GM12878 (cell line): ENCODE measurements at places on chromosomes 7 and 10.

DNA sequence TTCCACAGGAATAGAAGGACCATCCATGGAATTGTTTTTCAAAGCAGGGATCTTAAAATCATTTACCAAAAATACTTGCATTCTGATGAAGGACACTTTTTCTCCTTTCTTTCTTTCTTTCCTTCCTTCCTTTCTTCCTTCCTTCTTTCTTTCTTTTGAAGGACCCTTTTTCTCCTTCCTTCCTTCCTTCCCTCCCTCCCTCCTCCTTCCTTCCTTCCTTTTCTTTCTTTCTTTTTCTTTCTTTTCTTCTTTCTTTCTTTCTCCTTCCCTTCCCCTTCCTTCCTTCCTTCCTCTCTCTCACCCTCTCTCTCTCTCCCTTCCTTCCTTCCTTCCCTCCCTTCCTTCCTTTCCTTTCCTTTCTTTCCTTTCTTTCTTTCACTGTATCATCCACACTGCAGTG, 74.8 kb downstream of the PRKCQ start:
- no peak overlapping the region for H3K27ac ChIP-seq
- DNase-seq: no peak

GRCh38 chr10:20142311-20142710, 326.1 kb downstream of the PLXDC2 start:
- no peak overlapping the region for H3K4me3 ChIP-seq
- H3K27me3 ChIP-seq: no peaks in the 10 kb centered on the region
- H3K36me3 ChIP-seq: no peaks in the 10 kb centered on the region
- DNase-seq: no peak
- no peak overlapping the region for H3K27ac ChIP-seq
- no peaks in the 10 kb centered on the region for H3K4me1 ChIP-seq

- H3K4me3 ChIP-seq: no peak overlapping the region
- peaks cover 24% of the 10 kb centered on the region for H3K4me1 ChIP-seq
- no peak overlapping the region for H3K27ac ChIP-seq
- DNase-seq: no peak
- no peaks in the 10 kb centered on the region for H3K27me3 ChIP-seq
These were observed 272.3 kb downstream of the ELFN1 start for GRCh38 chr7:1942243-1942940.

- DNase-seq: no peak
- H3K4me1 ChIP-seq: peaks cover 5% of the 10 kb centered on the region
- H3K4me3 ChIP-seq: peak overlapping the region; percentile 85
- peak overlapping the region; percentile 88 for H3K27ac ChIP-seq
- no peaks in the 10 kb centered on the region for H3K27me3 ChIP-seq
- H3K36me3 ChIP-seq: no peaks in the 10 kb centered on the region
These were observed 639 bp upstream of the TFAM start for GRCh38 chr10:58384544-58384998.
